ENCODE measurements at places on chromosomes 1 and 21.

DNA sequence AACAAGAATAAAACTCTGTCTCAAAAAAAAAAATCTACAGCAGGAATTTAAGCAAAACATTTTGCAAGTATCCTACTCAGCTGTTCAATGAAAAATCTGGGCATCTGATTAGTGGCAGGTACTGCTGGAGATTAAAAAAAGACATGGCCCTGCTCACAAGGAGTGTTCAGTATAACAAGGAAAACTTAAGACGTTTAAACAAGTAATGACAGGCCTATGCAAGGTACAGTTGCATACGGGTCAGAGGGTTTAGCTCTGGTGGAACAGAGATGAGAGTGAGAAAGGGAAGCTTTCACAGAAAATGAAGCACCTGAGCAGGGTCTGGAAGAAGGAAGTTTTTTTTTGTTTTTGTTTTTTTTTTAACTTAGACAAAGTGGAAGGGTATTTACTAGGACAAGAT, 23.0 kb downstream of the SNRNP40 start:
- DNase-seq, result no peak

- no peak for DNase-seq
These were observed 4.9 kb downstream of the C1orf198 start for GRCh38 chr1:230863449-230863848.

- DNase-seq, result peak; percentile 46
These were observed 172.3 kb downstream of the SIPA1L2 start for GRCh38 chr1:232457595-232457994.

DNA sequence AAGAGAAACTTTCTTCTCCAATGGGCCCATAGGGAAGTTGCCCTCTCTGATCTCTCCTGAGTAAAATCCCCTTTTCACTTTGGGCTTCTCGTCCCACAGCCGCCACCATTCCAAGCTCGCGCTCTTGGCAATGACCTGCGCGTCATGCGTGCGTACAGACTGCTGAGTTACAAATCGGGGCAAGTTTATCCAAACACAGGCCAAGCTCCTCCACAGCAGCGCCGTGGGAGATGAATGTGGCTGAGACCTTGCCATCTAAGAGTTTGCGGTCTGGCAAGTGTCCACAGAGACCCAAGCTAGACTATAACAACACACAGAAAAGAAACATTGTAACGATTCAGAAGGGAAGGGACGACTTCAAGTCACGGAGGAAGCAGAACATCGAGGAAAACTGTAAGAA, 116.3 kb upstream of the SOD1 start:
- no peak for DNase-seq

DNA sequence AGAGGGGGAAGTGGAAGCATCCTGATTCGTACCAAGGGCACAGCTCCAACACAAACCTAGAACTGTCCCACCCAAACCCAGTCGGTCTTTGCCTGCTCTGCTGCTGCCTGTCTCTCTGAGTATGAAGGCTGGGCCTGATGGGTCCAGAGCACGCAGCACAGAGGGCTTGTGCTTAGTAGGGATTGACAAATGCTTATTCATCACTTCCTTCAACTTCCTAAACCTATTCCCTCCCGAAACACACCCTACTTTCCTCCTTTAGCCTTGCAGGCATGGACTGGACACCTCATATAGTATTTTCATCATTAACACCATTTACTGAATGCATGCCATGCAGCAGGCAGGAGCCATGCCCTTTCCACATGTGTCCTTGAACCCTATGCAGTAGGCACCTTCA, 31.3 kb downstream of the FOXO6 start:
- DNase-seq, result no peak

- no peak for DNase-seq
These were observed 30.5 kb downstream of the CYP4A11 start for GRCh38 chr1:46910790-46911189.

- no peak for DNase-seq
These were observed 2.8 kb downstream of the PPIH start for GRCh38 chr1:42660907-42661500.

DNA sequence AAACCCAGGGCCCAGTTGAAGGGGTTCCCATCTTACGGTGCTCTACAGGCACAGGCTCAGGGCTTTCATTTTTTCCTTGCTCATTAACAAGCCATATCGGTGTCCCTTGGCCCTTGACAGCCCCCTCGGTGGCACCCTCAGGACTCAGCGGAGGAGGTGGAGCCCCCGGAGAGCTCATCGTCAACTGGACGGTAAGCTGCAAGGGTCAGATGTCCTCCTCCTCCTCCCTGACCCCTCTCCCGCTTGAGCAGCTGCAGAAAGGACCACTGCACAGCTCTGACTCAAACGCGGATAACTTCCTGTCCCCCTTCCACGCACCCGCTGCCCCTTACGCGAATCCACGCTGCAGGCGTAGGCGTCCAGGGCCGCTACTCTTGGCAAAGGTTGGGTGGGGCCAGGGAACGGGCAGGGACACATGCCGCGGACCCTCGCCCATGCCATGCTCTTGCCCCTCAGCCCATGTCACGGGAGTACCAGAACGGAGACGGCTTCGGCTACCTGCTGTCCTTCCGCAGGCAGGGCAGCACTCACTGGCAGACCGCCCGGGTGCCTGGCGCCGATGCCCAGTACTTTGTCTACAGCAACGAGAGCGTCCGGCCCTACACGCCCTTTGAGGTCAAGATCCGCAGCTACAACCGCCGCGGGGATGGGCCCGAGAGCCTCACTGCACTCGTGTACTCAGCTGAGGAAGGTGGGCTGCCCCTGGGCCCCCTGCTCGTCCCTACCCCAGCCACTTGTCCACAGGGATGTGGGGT, 14.7 kb downstream of the TMEM81 start:
- DNase-seq, result no peak

DNA sequence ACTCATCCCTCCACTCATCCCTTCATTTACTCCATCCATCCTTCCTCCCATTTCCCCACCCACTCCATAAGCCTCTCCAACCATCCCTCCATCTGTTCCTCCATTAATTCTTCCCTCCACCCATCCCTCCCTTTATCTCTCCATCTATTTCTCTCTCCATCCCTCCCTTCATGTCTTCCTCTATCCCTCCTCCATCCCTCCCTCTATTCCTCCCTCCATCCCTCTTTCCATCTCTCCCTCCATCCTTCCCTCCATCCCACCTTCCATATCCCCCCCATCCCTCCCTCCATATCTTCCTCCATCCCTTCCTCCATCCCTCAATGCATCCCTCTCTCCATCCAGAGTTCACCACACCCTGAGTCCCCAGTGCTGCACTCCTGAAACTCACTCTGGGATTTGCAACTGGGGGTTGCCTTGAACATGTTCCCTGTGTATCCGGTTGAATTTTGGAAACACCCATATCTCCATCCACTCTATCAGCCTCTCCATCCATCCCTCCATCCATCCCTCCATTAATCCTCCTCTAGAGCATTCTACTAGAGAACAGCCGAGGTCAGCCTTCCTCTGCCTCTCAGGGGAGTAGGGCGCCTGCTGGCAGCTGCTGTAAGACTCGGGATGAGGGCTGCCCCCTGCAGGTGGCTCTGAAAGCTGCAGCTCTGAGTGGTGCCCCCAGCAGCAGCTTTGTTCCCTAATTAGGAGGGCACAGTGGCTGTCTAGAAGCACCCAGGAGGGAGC, 39.4 kb downstream of the ABCG1 start:
- peak; percentile 81 for DNase-seq

DNA sequence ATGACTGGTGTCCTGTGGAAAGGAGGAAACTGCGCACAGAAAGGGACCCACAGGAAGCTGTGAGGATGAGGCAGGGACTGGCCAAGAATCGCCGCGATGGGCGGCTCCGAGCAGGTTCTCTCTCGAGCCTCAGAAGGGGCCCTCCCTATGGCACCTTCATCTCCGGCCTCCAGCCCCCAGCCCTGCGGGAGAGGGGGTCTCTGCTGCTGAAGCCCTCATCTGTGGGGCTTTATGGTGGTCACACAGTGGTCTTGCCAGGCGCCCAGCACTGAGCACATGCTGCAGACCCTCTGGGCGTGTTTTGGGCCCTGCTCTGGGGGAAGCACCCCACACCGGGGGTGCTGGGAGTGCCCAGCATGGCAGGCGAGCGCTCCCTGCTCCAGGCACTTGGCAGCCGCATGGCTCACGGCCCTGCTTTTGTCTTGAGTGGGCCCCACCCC, 86.6 kb upstream of the ACTRT2 start:
- DNase-seq, result no peak

- DNase-seq, result no peak
These were observed 59.1 kb downstream of the CAMK2N1 start for GRCh38 chr1:20426923-20427322.

DNA sequence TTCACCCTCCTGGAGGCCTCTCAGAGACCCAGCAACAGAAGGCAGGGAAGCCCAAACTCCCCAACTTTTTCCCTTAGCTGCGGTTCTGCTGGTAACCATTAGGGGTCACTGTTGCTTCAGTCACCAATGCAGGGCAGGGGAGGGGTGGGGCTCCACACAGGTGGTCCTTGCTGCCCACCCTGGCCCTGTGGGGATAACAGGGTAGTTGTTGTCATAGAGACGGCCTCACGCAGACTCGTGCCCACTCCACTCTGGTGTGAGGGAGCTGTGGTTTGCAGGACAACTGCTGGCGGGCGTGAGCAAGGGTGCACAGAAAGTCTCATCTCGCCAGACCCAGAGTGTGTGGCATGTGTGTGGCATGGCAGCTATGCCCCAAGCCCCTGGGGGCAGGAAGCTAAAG, 19.9 kb downstream of the INSRR start:
- DNase-seq, result peak; percentile 38

- DNase-seq, result no peak
These were observed 209.0 kb upstream of the SAMSN1 start for GRCh38 chr21:14755086-14755485.

GRCh38 chr1:46580140-46580903, 23.7 kb downstream of the MKNK1 start:
- DNase-seq, result no peak

GRCh38 chr1:197982256-197982655, 65.1 kb downstream of the LHX9 start:
- DNase-seq, result no peak

GRCh38 chr1:106748606-106749005, 307.9 kb upstream of the PRMT6 start:
- no peak for DNase-seq

DNA sequence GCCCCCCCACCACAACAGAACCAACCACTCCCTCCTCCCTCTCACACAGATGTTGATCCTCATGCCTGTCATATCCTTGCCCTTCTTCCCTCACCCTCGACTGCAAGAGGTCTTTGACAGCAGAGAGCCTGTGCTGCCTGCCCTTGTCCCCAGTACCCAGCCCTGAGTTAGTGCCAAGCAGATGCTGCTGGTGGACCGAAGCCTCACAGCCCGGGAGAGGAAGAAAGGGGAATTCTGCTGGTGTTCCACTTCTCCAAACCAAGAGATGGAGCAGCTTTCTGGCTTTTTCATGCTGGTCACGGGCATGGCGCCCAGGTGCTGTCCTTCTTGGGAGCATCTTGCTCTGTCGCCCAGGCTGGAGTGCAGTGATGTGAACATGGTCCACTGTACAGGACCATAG, 69.1 kb downstream of the SLC66A1 start:
- DNase-seq, result no peak

- no peak for DNase-seq
These were observed 450 bp downstream of the SDE2 start for GRCh38 chr1:225998560-225999226.

GRCh38 chr1:245855846-245856730, 651.0 kb downstream of the SMYD3 start:
- no peak for DNase-seq

All from CD4-positive, alpha-beta T cell treated with Interleukin-4 for 1 hour (primary cell).